ENCODE measurements at places on chromosomes 7 and 10.

- DNase-seq, result no peak
These were observed 595.6 kb upstream of the NRP1 start for GRCh38 chr10:33930079-33930478.

DNA sequence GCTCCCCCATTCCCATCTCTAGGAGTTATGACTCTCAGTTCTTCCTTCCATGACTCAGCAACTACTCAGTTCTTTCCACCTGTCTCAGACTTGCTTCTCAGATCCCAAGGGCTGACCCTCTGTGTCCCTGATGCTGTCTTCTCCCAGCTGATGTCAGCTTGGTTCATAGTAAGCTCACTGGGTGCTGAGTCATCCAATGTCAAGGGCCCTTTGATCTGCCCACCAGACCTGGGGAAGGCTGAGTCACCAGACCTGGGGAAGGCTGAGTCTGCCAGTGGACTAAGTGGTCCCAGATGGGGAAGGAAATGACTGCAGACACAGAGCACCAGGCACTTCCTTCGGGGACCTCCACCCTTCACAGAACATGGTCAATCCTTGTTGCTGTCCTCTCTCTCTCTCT, 76.1 kb upstream of the ZEB1 start:
- DNase-seq, result no peak

DNA sequence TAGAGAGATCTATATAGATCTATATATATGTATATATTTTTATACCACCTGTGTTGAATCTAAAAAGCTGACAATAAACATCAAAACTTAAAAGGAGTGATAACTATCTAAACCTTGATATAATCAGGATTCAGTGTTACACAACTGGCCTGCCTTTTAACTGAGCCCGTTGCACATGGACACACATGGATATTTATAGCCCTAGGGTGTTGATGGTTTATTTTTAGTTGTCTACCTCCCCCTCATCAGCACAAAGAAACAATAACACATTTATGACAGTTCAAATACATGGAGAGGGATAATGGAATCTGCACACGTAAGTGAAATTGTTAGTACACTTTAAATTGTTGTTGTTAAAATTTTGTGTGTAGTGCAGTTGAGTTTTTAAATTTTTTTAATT, 336.9 kb downstream of the ZNF248 start:
- no peak for DNase-seq

GRCh38 chr10:52621635-52622079, 150.9 kb downstream of the MBL2 start:
- no peak for DNase-seq

- no peak for DNase-seq
These were observed 135.7 kb downstream of the PDE1C start for GRCh38 chr7:31934551-31934950.

DNA sequence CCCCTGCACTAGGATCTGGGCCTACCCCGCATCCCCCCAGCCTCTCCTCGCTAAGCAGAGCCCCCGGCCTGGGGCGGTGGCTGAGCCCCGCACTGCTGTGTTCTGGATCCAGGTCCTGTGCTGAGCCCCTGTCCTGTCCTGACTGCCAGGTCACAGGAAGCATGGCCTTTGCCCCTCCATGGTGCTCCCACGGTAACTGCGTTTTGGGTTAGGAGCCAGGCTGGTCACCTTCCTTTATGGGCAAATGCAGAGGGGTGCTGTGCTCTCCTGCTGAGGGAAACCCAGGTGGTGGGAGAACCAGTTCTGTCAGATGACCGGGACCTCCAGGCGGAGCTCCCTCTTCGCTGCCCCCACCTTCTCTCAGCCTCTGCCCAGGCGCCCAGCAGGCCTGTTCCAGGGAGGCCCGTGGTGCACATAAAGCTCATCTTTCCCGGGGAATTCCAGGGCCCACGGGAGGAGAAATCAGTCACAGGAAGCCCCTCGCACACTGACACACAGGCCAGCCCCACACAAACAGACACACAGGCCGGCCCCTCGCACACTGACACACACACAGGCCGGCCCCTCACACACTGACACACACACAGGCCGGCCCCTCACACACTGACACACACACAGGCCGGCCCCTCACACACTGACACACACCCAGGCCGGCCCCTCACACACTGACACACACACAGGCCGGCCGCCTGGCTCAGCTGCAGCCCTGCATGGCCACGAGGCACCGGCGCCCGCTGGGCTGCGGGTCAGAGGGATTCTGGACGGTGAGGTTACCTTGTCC, 75.6 kb downstream of the CFAP46 start:
- DNase-seq, result no peak

DNA sequence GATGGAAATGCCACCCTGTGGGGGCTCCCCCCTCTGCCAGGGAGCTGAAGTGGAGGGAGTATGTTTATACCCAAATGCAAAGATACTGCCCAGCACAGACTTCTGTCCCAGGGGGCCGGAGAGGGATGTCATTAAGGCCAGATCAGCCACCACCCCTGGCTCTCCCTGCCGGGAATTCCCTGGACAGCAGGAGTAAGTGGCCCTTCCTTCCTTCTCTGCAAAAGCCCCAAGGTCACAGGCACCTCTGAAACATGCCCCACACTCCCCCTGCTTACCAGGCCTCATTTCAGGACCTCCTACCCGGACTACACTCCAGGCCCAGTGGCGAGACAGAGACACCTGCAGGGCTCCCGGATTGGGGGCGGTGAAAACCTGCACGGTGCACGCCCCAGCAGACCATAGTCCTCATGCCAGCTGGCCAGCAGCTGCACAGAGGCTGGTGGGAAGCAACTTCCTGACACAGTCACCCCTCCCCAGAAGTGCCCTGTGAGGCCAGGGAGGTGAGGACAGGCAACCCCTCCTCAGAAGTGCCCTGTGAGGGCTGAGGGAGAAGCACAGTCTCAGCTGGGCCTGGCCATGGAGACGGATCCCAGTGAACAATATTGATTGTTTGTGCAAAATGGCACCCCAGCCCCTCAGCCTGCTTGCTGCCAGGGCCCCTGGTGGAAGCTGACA, 33.0 kb upstream of the RET start:
- no peak for DNase-seq

GRCh38 chr7:11779864-11780674, 51.9 kb downstream of the THSD7A start:
- DNase-seq, result no peak

GRCh38 chr10:132457328-132458070, 60.5 kb downstream of the PWWP2B start:
- peak; percentile 55 for DNase-seq

- DNase-seq, result no peak
These were observed 84.4 kb downstream of the EBF3 start for GRCh38 chr10:129879655-129880054.

DNA sequence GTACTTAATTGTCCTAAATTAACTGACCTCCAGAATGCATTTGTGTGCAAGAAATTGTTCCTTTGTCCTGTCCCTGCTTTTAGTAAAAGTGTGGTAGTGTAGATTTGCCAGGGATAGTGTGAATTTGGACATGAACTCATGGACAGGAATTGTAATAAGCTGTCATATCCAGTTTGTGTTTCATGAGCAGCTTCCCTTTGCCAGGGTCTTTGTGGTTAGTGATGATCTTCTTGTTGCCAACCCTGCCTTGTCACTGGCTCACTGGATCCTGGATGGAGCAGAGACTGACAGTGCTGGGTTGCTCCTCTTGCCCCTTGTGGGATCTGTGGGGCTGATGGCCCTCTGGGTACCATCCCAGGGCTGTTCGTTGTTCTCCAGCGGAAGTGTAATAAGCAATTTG, 110.1 kb downstream of the CCNY start:
- no peak for DNase-seq

- DNase-seq, result no peak
These were observed 12.1 kb upstream of the CSGALNACT2 start for GRCh38 chr10:43125881-43126731.

DNA sequence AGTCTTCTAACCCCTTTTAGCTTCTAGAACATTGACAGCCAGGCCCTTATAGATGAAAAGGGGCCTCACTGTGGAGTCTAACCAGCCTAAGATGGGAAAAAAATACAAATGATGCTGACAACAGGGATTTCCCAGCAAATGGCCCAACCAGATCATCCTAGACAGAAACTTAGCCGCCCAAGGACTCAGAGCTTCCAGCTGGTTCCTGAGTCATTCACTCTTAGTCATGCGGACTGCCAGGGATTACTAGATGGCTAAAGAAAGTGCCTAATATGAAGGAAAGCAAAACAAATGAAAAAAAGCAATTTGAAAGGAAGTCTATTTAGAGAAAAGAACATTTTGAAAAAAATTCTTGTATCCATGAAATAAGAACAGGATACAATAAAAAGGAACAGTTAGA, 23.7 kb downstream of the TSPAN14 start:
- no peak for DNase-seq

DNA sequence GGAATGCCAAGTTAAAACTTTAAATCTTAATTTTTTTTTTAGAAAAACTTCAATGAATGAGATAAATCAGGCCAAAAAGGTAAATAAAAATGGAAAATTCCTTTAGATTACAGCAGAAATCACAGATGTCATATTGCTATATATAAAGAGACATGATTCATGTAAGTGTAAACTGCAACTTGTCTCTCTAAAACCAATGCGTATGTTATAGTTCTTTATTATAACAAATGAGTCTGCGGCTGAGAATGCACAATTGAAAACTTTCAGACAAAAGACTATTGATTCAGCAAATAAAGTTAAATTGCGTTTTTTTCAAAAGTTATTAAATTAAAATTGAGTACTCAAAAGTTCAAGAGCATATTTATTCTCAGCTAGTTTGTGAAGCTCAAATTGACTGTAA, 425.3 kb downstream of the PARD3 start:
- DNase-seq, result no peak

GRCh38 chr7:11737723-11738122, 94.3 kb downstream of the THSD7A start:
- no peak for DNase-seq

DNA sequence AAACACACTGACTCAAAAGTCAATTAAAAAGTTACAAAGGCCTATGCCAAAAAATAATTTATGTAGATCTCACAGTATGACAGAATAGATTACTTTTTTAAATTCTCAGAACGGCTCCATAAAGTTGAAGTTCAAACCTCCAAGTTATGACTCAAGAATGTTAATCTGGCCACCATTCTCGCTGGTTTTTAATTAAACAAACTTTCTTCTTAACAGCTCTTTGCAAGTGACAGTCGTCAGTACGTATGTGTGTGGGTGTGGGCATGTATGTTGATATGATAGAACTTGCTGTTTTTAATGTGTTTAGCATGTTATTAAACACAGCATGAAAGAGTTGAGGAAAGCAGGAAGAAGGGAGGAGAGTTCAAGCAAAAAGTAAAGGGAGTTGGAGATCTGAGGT, 18.5 kb downstream of the PRKCQ start:
- DNase-seq, result no peak

DNA sequence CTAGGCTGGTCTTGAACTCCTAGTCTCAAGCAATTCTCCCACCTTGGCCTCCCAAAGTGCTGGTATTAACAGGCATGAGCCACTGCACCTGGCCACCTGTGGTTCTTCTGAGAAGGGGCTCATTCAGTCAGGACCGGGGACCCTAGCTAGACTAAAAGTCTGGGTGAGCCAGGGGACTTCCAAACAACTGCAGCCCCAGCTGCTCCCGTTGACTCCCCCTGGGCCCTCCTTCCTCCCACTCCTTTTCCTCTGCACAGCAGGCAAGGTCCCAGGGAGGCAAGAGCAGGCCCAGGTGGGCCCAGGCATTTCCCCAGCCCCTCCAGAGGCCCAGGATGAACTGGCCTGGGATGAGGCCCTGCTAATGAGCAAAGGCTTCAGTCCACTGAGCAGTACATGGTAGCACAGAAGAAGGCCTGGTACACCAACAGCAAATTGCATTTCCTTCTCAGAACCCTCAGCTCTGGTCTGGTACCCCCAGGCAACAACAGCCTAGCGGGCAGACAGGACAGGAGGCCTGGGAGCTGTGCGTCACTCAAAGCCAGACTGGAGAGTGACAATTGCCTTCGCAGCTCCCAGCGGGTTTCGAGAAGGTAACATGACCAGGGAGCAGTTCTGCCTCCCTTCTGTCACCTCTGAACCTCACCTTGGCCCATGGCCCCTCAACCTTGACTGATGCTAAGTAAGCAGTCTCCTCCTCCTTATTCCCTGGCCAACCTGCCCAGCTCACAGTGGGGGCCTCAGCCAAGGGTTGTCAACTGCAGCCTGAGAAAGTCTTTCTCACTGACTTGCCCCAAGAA, 30.7 kb upstream of the HSPA12A start:
- DNase-seq, result no peak

GRCh38 chr7:106545275-106545674, 115.7 kb downstream of the CCDC71L start:
- DNase-seq, result no peak

DNA sequence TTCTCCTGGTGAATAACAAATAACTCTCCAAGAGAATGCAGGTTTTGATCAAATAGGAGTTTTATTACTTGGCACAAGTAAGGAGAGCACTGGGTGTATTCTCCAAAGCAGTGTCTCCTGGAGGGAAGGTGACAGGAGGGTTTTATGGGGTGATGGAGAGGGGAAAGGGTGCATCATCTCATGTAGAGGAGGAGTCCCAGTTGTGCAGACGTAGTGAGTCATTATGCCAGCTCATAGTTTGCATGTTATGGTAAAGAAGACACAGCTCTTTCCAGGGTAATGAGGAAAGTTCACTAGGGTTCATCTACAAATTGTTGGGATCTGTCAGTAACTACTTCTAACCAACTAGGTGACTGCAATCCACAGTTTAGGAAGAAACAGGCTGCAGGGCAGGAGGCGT, 347.9 kb upstream of the MEOX2 start:
- no peak for DNase-seq
